ENCODE measurements at places on chromosomes 5 and 9.
A peak's percentile ranks its signal among the peaks of the same experiment; 100 is the strongest.

- no peak for DNase-seq
Measured at GRCh38 chr5:156019571-156020180, 307.3 kb upstream of the SGCD start.

DNA sequence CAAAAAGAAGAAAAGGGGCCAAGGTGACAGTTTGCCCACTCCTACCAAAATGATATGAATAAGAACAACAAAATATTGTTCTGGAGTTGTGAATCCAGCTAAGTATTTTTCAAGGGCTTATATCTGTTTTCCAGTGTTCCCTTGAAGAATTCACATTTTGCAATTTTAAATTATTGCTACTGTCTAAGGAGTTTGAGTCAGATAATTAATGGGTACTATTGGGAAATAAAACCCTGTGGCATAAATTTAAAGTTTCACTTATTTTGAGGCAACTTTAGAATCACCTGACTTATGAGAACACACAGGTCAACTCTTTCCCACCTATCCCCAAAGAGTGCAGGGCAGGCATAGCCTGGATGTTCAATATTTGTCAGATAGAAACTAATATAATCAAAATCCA, 188.0 kb upstream of the GHR start:
- DNase-seq = no peak

- no peak for DNase-seq
Measured at GRCh38 chr9:27379311-27380251, 82.6 kb upstream of the EQTN start.

DNA sequence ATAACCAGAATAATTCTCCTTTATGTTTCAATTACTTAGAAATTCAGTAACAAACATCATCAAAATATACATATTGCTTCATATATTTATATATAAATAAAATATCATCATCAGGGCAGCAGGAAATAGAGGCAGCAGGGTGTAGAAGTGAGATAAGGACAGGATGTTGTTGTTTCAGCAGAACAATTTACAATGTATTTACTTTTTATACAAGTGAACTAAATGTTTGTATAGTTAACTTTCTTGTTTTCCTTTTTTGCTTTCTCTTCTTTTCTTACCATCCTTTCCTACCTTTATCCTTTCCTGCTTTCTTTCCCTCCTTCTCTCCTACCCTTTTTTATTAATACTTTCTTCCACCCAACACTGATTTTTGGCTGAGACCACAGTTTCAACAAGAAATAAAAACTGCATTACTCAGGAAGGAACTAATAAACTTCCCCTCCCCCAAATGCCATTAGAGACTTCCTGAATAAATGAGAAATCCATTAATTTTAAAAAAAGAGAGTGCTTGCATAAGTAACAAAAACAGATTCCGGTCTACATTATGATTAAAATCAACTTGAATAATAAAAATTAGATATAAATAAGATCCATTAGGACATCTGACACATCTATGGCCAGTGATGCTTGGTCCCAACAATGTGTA, 159.8 kb upstream of the ACOT12 start:
- DNase-seq = no peak

GRCh38 chr9:88990729-88991065, 571 bp upstream of the S1PR3 start:
- no peak for DNase-seq

GRCh38 chr9:10252174-10252573, 360.6 kb downstream of the PTPRD start:
- DNase-seq = no peak

- no peak for DNase-seq
Measured at GRCh38 chr9:117454711-117455110, 39.9 kb upstream of the ASTN2 start.

DNA sequence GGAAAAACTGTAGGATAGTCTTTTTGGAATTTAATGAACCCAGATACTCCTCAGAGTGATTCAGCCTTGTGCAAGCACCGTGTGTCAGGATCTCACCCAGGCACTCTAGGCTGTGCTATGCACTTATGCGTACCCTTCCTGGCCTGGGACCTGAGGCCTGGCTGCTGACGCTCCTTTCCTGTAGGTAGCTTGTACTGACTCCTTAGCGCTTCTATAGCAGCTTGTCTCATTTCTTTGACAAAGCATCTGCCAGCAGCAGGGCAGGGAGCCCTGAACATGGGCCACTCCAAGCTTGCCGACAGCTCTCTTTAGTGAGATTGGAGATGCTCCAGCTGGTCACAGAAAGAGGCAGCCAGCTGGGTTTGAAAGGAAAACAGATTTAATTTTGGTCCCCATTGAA, 147.3 kb downstream of the SGCD start:
- peak; percentile 16 for DNase-seq

- no peak for DNase-seq
Measured at GRCh38 chr5:168171901-168172759, 119.3 kb upstream of the WWC1 start.

- no peak for DNase-seq
Measured at GRCh38 chr5:153350175-153350883, 140.1 kb upstream of the GRIA1 start.

- DNase-seq = peak; percentile 30
Measured at GRCh38 chr9:97502222-97502983, 937 bp downstream of the TMOD1 start.

- peak; percentile 58 for DNase-seq
Measured at GRCh38 chr9:120531683-120532300, 48.2 kb downstream of the CDK5RAP2 start.

GRCh38 chr9:131386281-131386680, 7.6 kb upstream of the PRRC2B start:
- DNase-seq = no peak

- DNase-seq = no peak
Measured at GRCh38 chr9:27645161-27645840, 72.0 kb upstream of the C9orf72 start.

DNA sequence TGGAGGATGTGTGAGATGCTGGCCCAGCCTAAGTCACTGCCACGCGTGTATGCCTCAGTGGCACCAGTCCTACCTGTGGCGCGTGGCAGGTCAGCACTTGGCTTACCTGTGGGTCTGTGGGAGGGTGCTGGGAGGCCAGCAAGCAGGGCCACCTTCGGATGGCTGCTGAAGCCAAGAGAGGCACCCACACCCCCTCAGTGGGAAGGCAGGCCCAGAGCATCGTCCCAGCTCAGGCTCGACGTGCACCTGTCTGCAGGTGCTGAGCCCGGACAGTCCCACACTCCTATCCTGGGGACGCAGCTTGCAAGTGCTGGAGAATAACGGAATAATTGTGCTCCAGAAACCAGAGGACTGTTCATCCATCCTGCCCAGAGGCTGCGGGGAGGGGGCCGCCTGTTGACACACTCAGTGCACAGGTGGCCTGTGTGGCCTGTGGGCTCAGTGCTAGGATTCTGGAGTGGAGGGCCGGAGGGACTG, 24.0 kb downstream of the NKD2 start:
- no peak for DNase-seq

DNA sequence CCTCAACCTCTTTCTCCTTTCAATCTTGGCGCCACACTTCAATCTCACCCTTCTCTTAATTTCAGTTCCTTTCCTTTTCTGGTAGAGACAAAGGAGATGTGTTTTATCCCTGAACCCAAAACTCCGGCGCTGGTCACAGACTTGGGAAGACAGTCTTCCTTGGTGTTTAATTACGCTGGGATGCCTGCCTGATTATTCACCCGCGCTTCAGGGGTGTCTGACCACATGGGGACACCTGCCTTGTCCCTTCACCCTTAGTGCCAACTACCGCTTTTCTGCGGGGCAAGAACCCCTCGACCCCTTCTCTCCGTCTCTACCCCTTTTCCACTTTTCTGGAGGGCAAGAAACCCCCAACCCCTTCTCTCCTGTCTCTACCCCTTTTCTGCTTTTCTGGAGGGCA, 261.1 kb downstream of the SMARCA2 start:
- no peak for DNase-seq

DNA sequence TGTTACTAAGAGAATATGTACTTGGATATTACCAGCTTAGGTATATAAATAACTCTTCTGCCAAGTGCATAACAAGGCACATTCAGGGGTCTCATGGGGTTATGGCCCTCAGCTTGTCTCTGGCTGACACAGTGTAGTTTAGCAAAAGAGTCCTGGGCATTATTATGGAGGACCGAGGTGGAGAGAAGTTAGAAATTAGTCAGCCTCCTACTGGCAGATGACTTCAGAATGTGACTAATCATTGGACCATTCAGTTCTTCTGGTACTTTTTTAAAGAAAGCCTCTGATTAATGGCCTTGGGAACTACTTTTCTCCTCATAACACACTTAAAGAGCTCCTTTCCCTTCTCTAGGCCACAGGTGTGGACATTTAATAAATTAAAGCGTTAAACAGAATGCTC, 178.9 kb downstream of the SH3GL2 start:
- DNase-seq = no peak

- DNase-seq = no peak
Measured at GRCh38 chr9:115636596-115636995, 517.0 kb upstream of the PAPPA start.

DNA sequence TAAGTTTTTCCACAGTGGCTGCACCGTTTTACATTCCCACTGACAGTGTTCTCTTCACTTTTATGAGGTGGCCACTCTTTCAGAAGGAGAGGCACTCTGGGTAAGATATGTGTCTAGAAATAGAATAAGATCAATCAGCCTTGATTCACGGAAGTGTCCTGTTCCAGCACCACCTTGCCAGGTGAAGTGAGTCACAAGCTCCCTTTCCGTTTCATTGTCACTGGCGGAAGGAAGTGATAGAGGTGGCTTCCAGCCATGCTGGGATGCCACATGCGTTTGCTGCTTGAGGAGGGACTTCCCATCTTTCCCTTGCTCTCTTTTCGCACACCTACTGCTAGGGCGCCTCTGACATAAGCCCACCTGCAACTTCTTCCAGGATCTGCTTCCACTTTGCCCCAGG, 217.1 kb downstream of the PIK3R1 start:
- no peak for DNase-seq

DNA sequence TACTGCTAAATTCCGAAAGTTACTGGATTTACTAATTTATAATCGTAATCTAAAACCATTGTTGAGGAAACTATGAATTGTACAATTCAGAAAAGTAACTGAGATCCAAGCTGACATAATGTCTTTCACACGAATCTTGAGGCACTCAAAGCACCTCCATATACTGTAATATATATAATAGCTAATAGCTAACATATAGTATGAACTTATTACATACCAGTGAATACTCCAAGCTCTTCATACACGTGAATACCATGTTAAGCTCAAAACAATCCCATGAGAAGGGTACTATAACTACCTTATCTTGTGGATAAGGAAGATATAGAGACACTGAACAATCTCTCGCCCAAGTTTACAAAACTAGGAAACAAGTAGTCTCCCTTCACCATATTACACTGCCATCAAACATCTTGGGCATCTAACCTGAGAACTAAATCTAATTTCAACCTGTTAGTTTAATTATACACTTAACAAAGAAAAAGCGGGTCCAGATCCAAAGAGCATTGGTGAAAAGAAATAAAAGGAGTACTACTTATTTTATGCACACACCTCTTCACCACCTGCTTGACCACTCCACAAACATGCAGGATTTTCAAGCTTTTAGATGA, 1.0 kb downstream of the NUDCD2 start:
- DNase-seq = no peak

- no peak for DNase-seq
Measured at GRCh38 chr5:119439140-119439631, 13.1 kb upstream of the HSD17B4 start.

GRCh38 chr5:3025392-3025791, 273.9 kb upstream of the IRX2 start:
- DNase-seq = no peak

DNA sequence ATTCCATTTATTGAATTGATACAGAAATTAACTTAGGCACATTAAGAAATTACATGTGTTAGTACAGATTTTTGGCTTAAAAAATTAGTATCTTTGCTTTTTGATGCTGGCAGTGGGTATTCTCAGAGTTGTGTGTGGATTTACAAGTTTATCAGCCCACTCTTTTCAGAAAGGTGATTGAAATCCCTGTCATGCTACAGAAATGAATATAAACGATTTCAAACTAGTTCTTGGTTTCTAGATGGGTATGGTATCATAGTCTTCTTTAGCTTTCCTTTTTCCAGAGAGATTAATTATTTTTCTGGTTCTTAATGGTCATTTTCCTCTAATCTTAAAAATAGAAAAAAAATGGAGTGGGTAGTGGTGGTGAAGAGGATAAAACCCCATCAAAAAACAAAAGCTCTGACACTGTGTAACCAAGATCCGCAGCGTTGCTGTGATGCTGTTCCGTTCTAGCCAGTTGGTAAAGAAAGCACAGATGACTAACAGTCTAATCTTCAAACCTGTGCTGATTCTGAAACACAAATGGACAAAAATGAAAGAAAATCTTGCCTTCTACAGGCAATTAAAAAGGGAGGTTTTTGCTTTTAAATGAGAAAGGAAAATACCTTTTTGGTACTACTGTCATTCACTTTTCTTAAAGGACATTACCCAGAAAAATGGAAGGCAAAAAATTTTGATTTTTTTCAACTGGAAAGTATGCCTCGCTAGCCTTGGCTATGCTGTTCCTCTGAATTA, 5.2 kb downstream of the LRRTM2 start:
- DNase-seq = no peak

DNA sequence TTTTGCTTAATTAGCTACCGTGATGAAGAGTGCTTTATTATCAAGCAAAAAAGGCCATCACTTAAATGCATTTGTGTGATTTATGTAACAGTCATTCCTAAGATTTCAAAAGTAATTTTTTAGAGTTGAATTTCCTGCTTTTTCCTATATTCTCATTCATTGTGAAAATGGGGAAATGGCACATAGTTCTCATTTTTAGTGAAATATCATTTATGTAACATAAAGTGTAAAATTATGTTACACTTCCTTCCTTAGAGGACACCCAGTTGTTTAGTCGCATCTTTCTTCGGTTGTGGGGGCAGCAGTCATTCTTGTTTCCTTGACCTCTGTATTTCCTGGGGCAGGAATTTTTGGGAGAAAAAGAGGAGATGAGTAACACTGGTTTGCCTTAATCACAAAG, 142.8 kb downstream of the MAST4 start:
- DNase-seq = no peak

- peak; percentile 88 for DNase-seq
Measured at GRCh38 chr5:69213513-69214215, 21.0 kb upstream of the CDK7 start.

DNA sequence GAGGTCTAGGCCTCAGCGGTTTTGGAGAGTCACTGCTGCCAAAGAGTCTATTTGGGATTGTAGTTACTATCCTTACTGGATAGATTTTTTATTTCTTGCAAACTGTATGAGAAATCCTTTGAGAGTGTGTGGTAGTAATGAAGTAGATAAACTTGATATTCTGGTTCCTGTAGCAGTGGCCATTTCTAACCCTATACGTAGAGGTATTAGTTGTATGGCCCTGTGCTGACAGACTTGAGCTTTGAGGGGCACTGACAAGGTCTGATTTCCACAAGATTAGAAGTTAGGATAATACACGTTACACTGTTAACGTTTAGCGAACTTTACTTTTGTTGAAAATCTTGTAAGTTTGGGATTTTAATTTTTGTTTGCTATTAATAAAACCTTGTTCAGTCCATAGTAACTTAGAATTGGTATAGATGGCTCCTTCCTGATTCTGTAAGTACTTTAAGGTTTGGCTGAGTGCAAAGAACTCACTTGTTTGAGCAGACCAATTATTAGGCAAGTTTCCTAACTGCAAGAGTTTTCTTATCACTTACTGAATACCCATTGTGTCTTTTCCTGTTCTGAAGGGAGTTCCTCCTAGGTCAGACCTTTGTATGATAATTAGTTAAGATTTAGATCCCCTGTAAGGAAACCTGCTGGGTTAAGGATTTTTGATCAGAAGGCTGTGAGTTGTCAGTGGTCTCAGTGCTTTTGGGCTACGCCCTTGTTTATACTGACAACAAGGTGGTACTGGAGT, 31.4 kb downstream of the GCNT1 start:
- DNase-seq = no peak
